Endothelial cell of umbilical vein (primary cell): ENCODE measurements at places on chromosomes 6 and 20. TPM values are rescaled to one million over a fixed set of nuclear protein-coding genes. Genes with fewer than 3 reads are reported as not detected.
A peak's percentile ranks its signal among the peaks of the same experiment; 100 is the strongest.

Gene RSPO3
- total RNA-seq, result 8.6 and 11.1 TPM in 2 replicates

Gene SH3BGRL2
- 10.7 and 15.2 TPM in 2 replicates for total RNA-seq

Gene ZSCAN31
- 19.5 and 23.0 TPM in 2 replicates for total RNA-seq

Gene BPIFB4
- total RNA-seq, result not detected in 2 replicates

GRCh38 chr6:110999634-111000270 lies 17.9 kb downstream of the RPF2 start:
- DNase-seq, result peak; percentile 59

- no peak for DNase-seq
These were observed 1.8 kb downstream of the ZNF831 start for GRCh38 chr20:59165396-59165795.

GRCh38 chr6:163720460-163721235 lies 306.1 kb downstream of the QKI start:
- no peak for DNase-seq

DNA sequence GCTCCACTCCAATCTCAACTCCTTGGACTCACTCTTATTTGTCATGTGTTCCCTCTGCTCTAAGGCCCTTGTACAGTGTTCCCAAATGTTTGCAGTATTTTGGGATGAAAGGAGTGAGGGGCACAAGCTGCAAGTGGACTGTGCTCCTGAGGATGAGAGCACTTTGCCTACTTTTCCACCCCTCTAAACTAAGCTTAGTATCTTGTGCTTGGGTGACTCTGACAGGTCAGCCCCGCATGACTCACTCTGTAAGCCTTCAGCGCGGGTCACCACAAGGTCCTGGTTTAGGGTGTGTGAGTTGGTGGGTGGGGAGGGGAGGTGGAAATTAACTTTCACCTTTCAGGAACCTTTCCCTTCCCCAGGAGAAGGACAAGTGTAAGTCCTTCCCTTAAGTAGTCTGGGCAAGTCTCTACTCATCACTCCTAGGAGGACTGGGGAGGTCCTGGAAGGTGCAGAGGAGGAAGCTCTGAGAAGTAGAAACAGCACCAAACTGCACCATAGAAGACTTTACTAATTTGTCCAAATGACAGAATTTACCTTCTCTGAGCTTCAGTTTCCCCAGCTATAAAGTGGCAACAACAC lies 68.8 kb upstream of the EPB41L1 start:
- DNase-seq, result no peak

- no peak for DNase-seq
These were observed 12.2 kb downstream of the RRP36 start for GRCh38 chr6:43033496-43034189.

DNA sequence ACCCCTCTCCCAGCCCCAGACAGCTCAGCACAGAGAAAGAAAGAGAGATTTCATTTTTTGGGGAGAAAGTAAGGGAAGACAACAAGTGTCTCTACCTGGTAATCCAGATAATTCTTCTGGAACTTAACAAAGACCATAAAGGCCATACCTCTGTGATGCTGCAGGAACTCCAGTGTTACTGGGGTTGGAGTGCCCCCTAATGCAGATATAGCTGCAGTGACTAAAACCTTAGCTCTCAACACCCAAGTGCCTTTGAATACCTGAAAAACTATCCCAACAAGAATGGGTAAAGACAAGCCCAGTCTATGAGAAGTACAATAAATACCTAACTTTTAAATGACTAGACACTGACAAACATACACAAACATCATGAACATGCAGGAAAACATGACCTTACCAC lies 365.3 kb upstream of the PTCHD4 start:
- peak; percentile 45 for DNase-seq

DNA sequence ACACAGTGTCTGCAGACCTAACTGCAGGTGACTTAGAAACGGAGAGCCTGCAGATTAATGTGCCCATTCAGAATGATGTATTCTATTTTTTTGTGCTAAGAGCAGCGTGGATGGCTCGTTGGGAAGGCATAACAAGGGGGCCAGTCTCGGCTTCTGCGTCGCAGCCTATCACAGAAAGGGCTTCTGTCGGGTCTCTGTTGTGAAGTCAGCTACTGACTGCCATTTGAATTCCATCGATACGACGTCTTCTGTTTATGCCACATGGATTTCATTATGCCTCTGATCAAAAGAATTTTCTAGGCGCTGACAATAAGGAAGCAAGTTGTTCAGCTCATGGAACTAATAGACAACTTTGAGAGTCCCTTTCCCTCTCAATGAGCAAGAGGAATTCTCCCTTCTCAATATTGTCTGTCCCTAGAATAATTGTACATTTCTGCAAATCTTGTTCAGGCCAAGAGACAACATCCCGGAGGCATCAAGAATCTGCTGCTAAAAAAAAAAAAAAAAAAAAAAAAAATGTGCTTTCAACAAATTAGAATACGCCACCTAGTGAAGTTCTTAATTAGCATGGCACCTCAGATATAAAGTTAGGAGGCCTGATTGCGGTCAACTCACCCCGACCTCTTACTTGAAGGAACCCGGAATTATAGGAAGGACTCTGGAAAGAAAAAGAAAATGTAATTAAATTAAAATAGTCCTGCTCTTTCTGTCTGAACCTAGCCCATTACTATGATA lies 223.9 kb downstream of the TSHZ2 start:
- DNase-seq, result no peak

DNA sequence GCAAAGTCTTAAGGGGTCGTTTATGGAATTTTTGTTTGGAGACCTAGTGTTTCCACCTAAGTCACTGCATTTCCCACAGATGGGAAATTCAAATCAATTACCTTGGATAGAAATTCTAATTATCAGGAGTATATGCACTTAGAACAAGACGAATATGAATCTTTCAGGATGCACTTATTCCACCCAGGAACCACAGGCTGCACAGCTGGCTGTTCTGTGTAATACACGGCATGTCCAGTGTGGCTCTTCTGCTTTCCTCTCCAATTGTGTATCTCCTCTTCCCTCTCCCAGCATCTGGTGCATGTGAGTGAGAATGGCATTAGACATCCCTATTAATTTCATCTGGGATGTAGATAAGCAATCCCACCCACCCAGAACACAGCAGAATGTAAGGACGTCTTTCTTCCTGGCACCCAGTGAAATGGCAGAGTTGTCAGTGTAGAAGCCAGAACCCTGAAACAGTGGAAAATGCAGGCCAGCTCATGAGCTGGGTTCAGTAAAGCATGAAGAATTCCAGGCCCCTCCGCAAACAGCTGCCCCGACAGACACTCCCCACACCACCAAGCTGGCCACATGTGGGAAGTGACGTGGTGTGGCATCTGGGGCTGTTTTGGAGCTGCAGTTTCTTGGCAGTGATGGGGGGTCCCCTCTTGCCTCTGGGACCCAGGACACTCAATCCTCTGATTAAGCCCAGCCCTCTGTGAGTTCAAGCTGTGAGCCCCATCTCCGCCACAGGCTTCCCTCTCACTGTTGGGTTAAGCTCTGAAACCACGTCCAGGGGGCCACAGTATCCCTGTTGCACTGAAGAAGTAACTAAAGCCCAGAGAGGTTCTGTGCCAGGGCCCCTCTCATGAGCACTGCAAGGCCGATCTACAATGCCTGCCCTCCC lies 180.1 kb upstream of the CST7 start:
- DNase-seq, result no peak

- no peak for DNase-seq
These were observed 7.3 kb downstream of the SIM1 start for GRCh38 chr6:100457311-100457990.

DNA sequence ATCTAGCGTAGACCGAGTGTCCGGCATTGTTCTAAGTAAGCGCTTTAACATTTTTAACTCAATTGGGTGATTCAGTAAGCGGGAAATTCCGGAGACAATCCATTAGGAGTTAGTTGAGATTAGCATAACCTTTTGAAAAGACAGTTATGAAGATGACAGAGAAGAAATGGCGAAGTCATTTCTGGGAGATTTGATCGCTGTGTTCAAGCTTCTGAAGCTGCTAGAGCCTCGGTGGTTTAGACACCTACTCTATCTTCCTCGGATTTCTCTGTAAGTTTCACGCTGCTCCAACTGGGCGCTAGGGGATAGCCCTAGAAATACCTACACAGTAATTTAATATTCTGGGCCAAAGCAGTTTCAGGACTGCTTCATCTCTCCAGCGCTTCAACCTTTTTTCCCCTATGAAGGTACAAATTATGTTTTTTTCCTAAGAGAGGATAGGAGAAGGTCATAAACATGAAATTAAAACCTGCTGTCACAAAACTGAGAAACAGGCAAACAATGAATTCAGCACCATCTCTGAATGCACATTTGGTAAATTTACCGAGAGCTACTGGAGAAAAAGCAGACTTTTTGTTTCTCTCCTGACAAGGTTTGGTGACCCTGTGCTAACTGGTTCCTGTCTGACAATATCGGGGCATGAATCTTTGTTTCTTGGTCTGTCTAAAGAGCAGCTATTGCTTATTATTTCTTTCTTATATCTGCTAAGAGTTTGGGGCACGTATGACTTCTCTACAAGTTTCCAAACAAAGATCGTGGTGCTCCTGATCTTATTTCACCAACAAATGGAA lies 22.4 kb downstream of the ZNF311 start:
- DNase-seq, result no peak

- DNase-seq, result no peak
These were observed 307.8 kb downstream of the TAF4 start for GRCh38 chr20:61757678-61758563.

- DNase-seq, result no peak
These were observed 15.9 kb downstream of the NT5E start for GRCh38 chr6:85465762-85466161.

DNA sequence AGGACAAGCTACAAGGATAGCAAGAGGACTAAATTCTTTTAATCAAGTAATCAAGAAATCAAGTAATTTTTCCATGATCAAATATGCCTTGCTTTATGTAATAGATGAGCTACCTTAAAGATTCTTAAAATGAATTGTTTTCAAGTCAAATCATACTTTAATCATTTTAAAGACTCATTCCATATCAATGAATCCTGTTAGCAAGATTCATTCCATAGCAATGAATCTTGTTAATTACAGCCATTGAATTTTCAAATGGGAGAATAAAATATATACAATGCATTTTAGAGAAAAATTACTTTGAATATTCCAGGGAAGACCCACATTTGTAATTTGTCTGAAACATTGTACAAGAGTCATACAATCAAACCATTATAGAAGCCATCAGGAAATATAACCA lies 145.7 kb downstream of the RFX6 start:
- DNase-seq, result no peak

GRCh38 chr20:58876437-58876836 lies 23.9 kb downstream of the GNAS start:
- DNase-seq, result no peak

DNA sequence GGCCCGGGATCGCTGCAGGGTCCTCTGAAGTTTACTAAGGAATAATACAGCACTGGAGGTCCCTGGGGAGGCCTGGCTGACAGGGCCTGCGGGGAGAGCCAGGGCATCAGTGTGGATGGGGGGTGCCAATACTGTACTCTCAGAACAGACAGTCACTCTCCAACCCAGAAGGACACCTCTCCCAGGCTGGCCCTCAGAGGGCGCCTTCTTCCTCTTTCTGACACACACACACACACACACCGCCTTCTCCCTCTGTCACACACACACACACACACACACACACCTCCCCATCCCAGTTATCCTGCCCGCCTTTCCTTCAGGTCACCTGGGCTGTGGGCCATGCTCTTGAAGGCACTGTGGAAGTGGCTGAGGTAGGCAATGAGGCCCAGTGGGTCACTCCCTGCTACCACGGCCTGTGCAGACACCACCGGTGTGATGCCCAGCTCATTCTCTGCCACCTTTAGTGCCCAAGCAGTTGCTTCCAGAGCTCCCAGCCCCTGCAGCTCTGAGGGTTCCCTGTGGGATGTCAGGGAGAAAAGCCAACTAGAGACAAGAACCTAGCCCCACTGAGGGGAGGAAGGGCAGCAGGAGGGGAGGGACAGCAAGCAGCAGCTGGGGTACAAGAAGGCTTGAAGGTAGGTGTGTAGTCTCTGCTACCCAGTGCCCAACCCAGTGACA lies 7.5 kb downstream of the SMPD2 start:
- no peak for DNase-seq

DNA sequence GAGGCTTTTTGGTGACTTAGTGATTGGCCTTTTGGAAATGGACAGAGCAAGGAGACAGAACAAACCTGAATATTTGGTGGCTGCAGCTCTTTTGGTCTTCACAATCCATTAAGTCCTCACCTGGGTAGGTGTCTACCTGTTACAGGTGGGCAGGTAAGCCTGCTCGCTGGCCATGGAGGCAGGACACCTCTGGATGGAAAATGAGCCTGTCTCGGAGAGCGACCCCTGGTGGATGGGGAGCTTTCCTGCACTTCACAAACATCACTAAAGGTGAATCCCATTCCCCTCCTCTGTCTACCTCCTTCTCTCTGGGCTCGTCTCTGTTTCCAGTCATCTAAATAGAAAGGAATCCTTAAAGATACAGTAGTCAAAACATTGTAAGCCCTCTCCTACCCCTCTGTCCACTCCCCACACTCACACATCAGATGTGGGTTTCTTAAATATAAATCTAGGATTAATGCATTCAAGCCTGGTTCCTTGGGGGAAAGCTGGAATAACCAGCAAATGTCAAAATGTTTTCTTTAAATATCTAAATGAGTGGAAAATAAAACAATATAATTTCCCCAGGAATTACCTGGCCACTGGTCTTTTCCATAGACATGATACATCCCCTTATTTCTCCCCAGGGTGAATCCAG lies 304.9 kb downstream of the CDH26 start:
- DNase-seq, result no peak

- DNase-seq, result no peak
These were observed 107.1 kb downstream of the AHI1 start for GRCh38 chr6:135390458-135390857.

- DNase-seq, result no peak
These were observed 24.4 kb downstream of the CNR1 start for GRCh38 chr6:88141561-88142296.

- peak; percentile 89 for DNase-seq
These were observed 16.4 kb downstream of the PLCB1 start for GRCh38 chr20:8148501-8148900.

DNA sequence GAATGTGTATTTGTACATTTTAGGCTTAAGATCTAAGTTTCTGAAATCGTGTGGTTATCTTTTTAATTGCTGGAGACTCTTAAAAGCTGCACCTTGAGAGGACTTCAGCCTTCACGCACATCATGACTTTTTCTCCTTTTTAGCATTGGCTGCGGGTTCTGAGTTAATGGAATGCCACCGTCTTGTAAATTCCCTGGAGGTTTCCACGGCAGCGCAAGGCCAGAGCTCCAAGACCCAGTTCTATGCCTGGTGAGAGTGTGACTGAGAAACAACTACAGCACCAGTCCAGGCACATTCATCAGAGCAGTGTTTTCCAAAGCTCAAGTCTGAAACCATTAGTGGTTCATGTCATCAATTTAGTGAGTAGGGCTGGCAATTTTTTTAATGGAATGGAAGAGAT lies 23.0 kb downstream of the PRR18 start:
- no peak for DNase-seq
